ENCODE measurements at places on chromosomes 4 and X. TPM values are rescaled to one million over a fixed set of nuclear protein-coding genes. Genes with fewer than 3 reads are reported as not detected.

- no peak for DNase-seq
- H3K27ac ChIP-seq, result no peak overlapping the region
- no peak overlapping the region for H3K4me3 ChIP-seq
- no peaks in the 10 kb centered on the region for H3K4me1 ChIP-seq
- no peaks in the 10 kb centered on the region for H3K27me3 ChIP-seq
- H3K36me3 ChIP-seq, result no peaks in the 10 kb centered on the region
Observed at GRCh38 chrX:68883800-68884199, 55.0 kb downstream of the EFNB1 start.

ADH7 gene
- total RNA-seq, result not detected

DNA sequence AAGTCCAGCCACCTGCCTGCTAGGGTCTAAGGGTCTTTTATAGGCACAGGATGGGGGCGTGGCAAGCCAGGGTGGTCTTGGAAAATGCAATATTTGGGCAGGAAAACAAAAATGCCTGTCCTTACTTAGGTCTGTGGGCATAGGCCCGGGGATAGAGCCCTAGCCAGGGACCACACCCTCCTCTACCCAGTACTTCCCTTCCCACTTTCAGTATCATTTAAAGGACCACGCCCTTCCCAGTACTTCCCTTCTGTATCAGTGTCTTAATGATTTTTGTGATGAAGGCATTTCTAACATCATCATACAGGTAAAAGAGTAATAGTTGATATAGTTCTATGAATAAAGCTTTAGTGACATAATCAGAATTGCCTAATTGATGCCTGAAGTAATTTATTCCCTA lies 11.4 kb downstream of the BANK1 start:
- H3K27ac ChIP-seq, result no peak overlapping the region
- H3K36me3 ChIP-seq, result no peaks in the 10 kb centered on the region
- no peak overlapping the region for H3K4me3 ChIP-seq
- no peaks in the 10 kb centered on the region for H3K4me1 ChIP-seq
- no peaks in the 10 kb centered on the region for H3K27me3 ChIP-seq

DCAF16 gene
- 74.3 TPM for total RNA-seq

DNA sequence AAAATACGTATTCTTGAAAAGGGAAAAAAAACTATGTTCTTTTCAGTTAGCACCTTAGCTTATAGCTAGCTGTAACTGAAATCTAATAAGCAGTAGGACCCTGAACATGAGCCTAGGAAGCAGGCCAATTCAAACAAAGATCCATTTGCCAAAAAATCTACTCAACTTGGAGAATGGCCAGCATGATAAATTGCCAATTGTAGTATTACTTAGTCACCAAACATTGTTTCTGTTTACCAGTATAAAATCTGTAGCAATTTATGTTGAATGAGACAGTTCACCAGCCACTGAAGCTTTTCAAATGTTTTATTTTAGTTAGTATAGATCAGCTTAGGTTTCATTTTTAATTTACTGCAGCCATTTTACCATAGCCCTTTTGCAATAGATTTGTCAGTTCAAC lies 323.6 kb upstream of the DIPK2B start:
- no peak for DNase-seq
- H3K4me1 ChIP-seq, result no peaks in the 10 kb centered on the region
- peaks cover 3% of the 10 kb centered on the region for H3K27me3 ChIP-seq
- H3K36me3 ChIP-seq, result no peaks in the 10 kb centered on the region

DNA sequence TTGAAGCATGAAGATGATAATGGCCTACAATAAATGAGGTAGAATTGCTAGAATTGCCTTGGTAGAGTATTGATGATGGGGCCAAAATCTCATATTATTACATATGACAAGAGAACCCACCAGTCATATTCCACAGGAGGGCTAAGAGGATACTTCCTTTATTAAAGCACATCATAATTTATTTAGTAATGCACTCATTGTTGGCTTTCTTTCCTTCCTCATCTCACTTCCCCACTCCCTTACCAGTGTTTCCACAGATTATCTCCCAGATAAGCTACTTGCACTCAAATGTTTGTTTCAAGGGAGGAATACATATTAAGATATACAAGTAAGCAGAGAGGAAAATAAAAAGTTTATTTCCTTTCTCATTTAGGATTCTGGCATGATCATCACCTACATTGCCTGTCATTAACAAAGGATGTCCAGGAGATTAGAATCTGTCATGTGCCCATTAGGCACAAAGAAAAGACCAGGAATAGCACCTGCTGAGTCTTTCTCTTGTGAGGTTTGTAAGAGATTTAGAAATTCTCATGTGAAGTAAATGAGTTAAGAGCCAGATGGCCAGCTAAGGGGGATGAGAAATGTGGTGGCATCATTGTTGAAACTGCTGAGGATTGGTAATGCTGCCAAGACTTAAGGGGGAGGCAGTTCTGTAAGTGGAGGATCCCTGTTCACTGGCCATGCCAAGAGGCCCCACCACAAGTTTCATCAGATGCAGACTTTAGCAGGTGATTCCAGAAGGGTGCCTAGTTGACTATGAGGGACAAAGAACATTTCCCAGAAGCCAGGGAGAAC lies 52.4 kb upstream of the PRDM8 start:
- H3K4me3 ChIP-seq, result no peak overlapping the region
- DNase-seq, result no peak
- no peaks in the 10 kb centered on the region for H3K27me3 ChIP-seq
- no peak overlapping the region for H3K27ac ChIP-seq

- H3K4me1 ChIP-seq, result no peaks in the 10 kb centered on the region
- no peaks in the 10 kb centered on the region for H3K27me3 ChIP-seq
- H3K27ac ChIP-seq, result no peak overlapping the region
- no peak for DNase-seq
Observed at GRCh38 chrX:34918856-34919255, 23.7 kb upstream of the FAM47B start.

DNA sequence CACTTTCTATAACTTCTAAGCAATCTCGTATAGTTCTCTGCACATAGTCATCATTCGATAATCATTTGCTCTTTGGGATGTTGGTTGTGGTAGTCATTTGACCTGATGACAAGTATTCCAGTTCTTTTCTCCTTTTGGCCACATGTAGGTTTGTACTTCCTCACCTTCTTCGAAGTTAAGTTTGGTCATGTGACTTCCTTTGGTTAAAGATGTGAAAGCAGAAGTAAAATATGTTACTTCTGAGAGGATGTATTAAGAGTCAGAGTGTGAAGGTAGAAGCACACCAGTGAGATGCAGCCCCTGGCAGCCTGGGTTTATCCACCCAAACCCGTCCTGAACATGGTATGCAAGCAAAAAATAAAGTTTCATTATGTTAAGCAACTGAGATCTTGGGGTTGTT lies 48.9 kb upstream of the ZNF518B start:
- no peak overlapping the region for H3K27ac ChIP-seq
- H3K4me1 ChIP-seq, result peaks cover 6% of the 10 kb centered on the region
- no peak overlapping the region for H3K4me3 ChIP-seq
- peaks cover 2% of the 10 kb centered on the region for H3K27me3 ChIP-seq
- H3K36me3 ChIP-seq, result no peaks in the 10 kb centered on the region
- DNase-seq, result no peak

MAGEA6 gene
- total RNA-seq, result not detected

SYN1 gene
- total RNA-seq, result 0.47 TPM

MED12 gene
- 79.0 TPM for total RNA-seq

DNA sequence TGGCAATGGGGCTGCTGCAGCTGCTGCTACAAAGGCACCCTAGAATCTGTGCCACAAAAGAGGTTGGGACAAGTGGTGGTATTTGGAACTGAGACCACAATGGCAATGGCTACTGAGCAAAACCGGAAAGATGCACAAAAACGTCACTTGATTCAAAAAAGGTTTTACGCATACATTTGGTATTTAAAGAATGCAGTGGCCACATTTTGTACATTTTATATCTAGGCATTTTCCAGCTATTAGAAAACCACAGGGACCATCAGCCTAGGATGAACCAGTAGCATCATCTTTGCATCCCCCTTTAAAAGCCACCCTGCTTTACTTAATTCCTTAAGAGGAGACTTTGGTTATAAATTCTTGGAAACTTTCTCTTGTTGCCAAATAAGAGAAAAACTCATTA lies 104.8 kb upstream of the CXCL13 start:
- H3K27me3 ChIP-seq, result peaks cover 11% of the 10 kb centered on the region
- no peak overlapping the region for H3K4me3 ChIP-seq
- H3K27ac ChIP-seq, result no peak overlapping the region
- no peaks in the 10 kb centered on the region for H3K36me3 ChIP-seq
- H3K4me1 ChIP-seq, result no peaks in the 10 kb centered on the region

CC2D2A gene
- total RNA-seq, result not detected

GRCh38 chr4:15690020-15690809 lies 8.6 kb downstream of the FAM200B start:
- peaks cover 5% of the 10 kb centered on the region for H3K4me1 ChIP-seq
- no peak for DNase-seq
- H3K27ac ChIP-seq, result no peak overlapping the region

ANOS1 gene
- total RNA-seq, result not detected

PDK3 gene
- total RNA-seq, result 27.0 TPM

CPZ gene
- not detected for total RNA-seq

DNA sequence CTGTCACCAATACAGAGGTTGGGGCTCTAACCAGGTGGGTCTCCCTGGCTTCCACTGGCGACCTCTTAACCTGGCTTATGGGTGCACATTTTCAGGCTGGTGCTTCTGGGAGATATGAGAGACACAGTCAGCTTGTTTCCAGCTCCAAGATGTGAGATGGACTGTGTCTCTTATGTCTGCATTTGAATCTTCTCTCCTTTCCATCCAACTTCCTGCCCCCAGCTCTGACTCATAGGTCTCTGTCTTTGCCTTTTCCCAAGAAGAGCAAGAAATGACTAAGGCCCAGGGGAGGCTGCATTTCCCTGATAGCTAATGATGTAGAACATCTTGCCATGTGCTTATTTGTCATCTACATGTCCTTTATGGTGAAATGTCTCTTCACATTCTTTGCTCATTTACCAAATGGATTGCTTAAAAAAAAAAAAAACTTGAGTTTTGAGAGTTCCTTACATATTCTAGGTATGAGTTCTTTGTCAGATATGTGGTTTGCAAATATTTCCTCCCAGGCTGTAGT lies 3.2 kb upstream of the UXT start:
- peaks cover 3% of the 10 kb centered on the region for H3K4me1 ChIP-seq
- no peak for DNase-seq
- no peaks in the 10 kb centered on the region for H3K27me3 ChIP-seq
- H3K36me3 ChIP-seq, result no peaks in the 10 kb centered on the region

- peak overlapping the region; percentile 25 for H3K27ac ChIP-seq
- H3K36me3 ChIP-seq, result peaks cover 8% of the 10 kb centered on the region
- no peak for DNase-seq
- peaks cover 85% of the 10 kb centered on the region for H3K27me3 ChIP-seq
- peaks cover 3% of the 10 kb centered on the region for H3K4me1 ChIP-seq
Observed at GRCh38 chr4:110637408-110638088, 14.7 kb upstream of the PITX2 start.

TMEM271 gene
- total RNA-seq, result not detected

PRSS12 gene
- not detected for total RNA-seq

All from naive thymus-derived CD8-positive, alpha-beta T cell (primary cell).